ENCODE measurements at places on chromosomes 12 and 14.
A peak's percentile ranks its signal among the peaks of the same experiment; 100 is the strongest.

DNA sequence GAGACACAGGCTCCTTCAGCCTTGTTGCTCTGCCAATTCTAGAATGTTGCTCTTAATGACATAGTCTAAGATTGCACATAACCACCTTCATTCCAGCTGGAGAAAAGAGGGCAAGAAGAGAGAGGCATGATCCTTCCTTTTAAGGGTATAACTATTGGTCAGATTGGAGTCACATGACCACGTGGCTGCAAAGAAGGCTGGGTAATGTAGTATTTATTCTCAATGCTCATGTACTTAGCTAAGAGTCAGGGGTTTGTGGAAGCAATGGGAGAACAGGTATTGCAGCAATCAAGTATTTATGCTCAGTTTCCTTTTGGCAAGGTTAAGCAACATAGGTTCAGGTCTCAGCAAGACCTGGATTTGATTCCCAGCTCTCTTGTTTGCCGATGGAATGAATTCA is 298.8 kb upstream of the TBX3 start:
- no peak for DNase-seq

DNA sequence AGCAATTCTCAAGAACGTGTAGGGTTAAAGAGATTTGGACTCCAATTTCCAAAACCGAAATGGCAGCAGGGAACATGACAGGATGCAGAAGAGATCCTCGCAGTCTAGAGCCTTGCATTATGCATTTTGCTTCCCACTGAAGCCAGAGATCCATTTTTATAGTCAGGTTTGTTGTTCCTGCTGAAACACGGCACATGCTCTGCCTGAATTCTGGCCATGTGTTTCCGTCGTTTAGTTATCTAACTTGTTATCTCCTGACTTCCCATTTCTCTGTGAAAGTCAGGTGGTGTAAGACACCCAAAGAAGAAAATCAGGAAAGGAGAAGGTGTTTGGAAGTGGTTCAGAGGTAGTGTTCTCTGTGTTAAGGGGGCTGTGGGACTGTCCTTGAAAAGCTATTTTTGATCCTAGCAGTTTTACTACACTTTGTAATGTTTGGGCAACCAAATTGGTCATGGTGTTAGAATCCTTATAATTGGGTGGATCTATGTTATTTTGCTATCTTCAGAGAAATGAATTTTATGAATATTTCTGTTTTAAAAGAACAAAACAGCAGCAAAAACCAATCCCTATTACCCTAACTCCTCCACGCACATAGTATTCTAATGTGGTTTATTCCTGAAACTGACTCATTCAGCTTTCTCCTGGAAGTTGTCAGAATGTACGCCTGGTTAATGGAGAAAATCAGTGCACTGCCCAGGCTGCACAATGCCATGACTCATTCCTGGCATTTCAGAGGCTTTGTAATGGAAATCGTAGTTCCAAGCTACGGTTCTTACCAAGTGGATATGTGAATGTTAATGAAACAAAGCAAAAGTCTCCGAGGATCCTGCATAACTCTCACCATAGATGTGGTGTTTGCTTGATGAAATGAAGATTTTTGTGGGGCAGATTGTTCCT is 110.1 kb downstream of the SAMD4A start:
- DNase-seq = no peak

GRCh38 chr14:23025151-23025814 is 9.4 kb downstream of the PSMB5 start:
- no peak for DNase-seq

DNA sequence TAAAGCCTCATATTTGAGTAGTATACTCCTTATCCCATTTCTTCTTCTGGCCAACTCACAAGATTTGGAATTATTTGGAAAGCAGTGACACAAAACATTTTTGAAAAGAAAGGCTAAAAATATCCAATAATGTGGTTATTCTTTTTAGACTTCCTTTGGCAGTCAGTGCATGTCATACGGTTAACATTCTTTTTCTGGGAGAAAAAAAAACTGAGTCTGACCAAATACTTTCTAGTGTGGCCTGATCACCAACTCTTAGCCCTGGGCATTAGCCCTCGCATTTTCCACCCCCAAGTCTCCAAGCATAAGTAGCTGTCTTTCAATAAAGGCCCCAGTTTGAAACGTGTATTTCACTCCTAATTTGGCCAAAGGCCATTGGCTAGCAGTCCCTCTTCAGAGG is 5.9 kb downstream of the RASSF3 start:
- no peak for DNase-seq

- no peak for DNase-seq
These were observed 50.2 kb downstream of the SLC8B1 start for GRCh38 chr12:113284751-113285150.

- no peak for DNase-seq
These were observed 6.7 kb upstream of the CDKL1 start for GRCh38 chr14:50403419-50403818.

DNA sequence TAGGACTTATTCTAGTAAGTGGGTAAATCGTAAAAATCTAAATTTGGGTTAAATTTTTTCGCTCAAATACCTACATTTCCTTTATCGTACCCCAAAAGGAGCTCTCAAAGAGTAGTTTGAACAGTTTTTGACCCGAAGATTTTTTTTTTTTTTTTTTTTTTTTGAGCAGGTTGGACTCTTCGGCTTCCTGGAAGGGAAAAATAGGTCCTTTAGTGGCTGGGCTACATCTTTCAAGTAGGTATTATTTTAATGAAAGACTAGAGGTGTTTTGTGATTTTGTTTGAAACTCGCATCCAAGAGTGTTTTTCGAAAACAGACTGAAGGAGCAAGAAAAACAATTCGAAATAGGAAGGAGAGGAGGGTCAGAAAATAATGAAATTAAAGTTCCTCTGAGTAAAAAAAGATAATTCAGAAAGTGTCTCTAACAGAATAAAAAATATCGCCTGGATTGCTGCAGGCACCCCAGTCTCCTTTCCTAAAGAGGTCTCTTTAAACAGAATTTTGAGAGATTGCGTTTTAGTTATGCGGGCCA is 6.0 kb downstream of the CDKN1B start:
- no peak for DNase-seq

DNA sequence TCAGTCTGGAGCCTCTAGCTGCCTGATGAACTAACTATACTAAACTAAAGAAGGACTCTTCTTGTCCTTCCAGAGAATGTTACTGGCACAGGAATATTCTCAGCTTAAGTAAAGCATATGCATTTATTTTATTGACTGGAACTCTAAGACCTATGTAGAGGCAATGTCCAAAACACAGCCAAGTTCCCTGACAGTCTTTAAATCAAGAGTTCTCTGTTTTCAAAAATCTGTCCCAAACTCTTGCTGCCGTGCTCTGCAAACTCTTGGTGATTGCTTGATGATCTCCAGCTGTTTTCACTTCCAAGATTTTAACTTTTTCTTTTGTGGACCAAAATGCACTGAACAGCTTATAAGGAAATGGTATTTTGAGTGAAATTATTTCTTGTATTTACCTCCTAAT is 67.5 kb upstream of the DAAM1 start:
- no peak for DNase-seq

GRCh38 chr12:111248236-111249017 is 120.5 kb downstream of the PHETA1 start:
- DNase-seq = no peak

- no peak for DNase-seq
These were observed 76.1 kb downstream of the ALG10B start for GRCh38 chr12:38392554-38393144.

- no peak for DNase-seq
These were observed 182.7 kb upstream of the SFSWAP start for GRCh38 chr12:131528144-131528543.

GRCh38 chr12:122374707-122375106 is 47.8 kb downstream of the CLIP1 start:
- no peak for DNase-seq

DNA sequence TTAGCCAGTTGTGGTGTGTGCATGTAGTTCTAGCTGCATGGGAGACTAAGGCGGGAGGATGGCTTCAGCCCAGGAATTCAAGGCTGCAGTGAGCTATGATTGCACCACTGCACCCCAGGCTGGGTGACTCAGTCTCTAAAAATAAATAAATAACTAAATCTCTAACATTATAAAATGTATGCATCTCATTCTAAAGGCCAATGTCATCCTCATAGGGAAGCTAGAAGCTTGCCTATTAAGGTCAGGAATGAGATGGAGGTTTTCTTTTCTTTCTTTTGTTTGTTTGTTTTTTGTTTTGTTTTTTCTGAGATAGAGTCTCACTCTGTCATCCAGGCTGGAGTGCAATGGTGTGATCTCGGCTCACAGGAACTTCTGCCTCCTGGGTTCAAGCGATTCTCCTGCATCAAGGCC is 48.8 kb upstream of the PAPLN start:
- no peak for DNase-seq

DNA sequence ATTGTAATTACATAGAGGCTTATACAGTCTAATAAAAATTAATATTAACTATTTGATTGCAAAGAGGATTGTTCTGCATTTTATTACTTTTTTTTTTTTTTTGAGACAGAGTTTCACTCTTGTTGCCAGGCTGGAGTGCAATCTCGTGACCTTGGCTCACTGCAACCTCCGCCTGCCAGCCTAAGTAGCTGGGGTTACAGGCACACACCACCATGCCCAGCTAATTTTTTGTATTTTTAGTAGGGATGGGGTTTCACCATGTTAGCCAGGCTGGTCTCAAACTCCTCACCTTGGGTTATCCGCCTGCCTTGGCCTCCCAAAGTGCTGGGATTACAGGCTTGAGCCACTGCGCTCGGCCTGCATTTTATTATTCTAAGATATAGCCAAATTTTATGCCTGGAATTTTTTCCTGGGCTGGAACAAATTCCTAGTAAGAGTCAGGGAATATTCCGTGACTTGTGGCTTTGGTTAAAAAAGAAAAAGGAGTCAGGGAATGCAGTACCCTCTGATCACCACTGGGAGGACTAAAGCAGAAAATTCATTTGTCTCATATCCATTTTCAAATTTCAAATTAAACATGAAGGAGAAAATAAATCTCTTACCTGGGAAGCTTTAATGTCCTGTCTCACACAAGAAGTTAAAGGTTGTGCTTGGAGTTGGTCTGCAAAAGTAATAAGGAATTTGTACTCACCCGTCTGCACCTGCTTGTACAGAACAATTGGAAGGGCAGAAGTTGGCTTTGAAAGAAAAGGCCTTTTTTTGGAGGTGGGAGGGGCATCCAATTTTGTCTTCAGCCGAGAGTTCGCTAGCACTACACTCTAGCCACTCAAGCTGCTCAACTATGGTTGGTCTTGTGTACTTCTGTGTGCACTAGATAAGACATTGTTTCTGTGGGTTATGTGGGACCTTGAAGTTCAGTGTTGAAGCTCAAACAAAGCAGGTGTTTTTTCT is 8.7 kb downstream of the MARK3 start:
- DNase-seq = peak; percentile 68

DNA sequence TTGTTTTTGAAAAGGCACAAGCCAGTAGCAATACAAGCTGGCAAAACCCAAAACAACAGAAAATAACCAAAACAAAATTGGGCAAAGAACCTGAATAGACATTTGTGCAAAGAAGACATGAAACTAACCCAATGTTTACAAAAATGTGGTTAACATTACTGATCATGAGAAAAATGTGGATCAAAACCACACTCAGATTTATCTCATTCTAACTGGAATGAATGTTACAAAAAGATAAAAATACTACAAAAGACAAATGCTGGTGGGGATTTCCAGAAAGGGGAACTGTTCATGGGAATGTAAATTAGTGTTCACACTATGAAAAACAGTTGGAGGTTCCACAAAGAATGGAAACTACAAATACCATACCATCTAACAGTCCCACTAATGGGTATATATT is 26.6 kb downstream of the ASCL4 start:
- no peak for DNase-seq

DNA sequence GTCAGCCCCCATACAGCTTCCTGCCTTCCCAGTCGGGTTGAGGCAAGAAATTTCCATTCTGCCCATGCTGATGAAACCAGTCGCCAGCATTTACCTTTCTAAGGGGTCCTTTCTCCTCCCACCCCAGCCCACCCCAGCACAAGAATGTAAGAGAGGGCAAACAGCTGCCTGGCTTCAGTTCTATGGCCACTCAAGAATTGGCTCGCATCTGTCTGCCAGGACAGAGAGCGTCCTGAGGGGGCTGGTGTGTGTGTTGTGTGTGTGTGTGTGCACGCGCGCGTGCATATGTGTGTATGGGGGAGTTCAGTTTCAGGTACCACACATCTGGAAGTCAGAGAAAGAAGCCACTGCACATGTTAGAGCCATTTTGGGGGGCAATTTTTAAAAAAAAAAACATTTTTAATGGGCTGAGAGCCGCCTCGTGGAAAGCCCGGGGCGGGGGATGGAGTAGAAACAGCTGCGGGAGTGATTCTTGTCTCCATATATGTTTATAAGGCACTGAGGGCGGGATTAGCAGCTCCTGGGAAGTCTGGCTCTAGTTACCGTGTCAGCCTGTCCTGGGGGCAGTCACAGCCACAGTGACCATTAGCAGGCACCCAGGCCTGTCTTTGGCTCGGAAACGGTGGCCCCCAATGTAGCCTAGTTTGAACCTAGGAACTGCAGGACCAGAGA is at the start of gene WNT5B:
Gene WNT5B (plus strand): TSS at position 566 of the 672 bp plus-strand sequence. CDS start 2,124 bp downstream, outside the sequence.
- DNase-seq = no peak

DNA sequence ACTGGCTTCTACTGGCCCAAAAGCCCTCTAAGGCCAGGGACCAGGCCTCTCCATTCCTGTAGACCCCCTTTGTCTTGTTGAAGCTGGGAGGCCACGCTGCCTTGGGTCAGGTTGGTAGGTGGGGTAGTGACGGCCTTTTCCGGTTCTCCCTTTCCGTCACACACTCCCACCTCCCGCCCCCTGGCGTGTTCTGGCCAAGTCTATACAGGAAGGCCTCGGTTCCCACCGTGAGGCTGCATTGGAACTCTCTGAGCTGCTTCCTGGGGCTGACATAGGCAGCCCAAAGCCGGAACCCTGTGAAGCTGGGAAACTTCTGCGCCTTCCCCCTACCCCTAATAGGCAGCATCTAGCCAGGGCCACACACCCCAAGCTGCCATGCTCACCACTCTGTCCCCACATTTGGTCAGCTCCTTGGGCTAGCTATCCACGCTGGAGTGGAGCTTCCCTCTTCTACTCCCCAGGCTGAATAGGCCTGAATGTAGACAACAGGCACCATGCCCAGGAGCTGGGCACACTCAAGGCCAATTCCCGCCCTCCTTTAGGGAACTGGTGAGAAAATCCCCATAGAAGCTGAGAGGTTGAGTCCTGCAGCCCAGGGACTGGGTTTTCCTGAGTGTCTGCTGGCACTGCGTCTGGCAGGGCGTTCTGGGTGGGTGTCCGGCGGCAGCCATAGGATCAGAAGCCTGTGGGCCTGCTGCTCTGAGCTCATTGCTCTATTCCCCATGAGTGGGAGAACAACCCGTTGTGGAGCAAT is 35.7 kb downstream of the RIN3 start:
- no peak for DNase-seq

- no peak for DNase-seq
These were observed 5.7 kb downstream of the SHMT2 start for GRCh38 chr12:57235017-57235727.

DNA sequence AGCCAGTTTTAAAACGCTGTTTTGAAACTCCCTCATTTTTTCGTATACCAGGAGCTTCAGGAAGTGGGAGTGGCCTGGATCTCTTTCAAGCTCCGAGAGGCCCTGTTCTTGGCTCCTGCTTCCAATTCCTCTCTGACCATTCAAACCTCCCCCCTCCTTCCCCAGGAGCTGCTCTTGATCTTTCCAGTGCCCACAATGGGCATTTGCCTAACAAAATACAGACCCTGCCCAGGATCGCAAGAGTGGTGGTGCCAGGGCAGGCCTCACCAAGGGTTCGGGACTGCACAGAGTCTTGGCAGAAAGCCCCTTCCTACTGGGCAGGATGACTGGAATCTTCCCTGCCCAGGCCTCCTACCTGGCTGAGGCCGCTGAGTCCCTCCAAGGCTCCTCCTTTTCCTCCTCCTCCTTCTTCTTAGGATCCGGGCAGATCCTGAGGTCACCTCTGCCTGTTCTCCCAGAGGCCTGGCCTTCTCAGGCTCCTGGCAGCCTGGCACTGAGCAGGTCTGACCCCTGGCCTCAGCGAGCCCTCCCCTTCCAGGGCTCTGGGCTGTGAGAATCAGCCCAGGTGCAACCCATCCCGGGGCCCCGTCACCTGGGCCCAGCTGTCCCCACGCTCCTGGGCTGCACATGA is 46.9 kb upstream of the NOS1 start:
- no peak for DNase-seq

Measured in Jurkat, Clone E6-1 (cell line).